GM12864 (cell line): ENCODE measurements at places on chromosomes 13 and 19.

DNA sequence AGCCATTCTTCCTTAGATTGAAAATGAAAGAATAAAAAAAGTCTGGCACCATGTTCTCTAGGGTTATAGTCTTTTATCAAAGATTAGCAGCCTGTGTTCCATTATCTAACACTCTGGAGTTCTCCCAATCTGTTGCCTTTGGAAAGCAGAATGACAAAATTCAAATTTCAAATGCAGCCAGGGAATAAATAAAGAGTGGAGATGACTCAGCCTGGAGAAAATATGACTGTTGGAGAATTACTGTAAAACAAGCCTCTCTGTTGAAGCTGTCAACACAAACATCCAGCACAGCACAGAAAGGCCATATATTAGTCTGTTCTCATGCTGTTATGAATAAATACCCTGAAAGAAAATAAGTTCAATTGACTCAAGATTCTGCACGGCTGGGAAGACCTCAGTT is 650.5 kb upstream of the SLC10A2 start:
- DNase-seq, result no peak

- no peak for DNase-seq
Observed at GRCh38 chr13:91368101-91368500, 20.6 kb downstream of the MIR17HG start.

GRCh38 chr19:3034406-3034655 is 5.3 kb upstream of the TLE2 start:
- no peak for DNase-seq

- DNase-seq, result no peak
Observed at GRCh38 chr19:5193192-5193591, 147.4 kb downstream of the PTPRS start.

GRCh38 chr19:10961073-10961860 is 437 bp downstream of the SMARCA4 start:
- no peak for DNase-seq

- DNase-seq, result no peak
Observed at GRCh38 chr13:76904507-76904906, 18.3 kb upstream of the KCTD12 start.

DNA sequence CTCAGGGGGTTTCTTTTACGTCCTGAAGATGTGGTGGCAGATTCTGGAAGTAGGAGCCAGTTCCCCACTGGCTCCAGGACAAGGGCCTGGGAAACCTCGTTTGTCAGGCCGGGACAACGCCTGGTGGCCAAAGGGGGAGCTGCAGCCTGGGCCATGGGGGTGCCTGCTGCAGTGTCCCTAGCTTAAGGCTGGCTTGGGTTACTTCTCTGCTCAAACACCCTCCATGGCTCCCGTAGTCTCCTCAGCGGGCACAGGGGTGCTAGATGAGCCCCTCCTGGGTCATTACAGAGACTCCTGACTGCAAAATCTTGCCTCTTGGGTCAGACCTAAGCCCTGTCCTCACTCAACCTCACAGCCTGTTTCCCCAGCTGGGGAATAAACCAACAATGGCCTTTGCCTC is 14.7 kb downstream of the CILP2 start:
- DNase-seq, result no peak

GRCh38 chr19:37227996-37228395 is 10.0 kb downstream of the ZNF383 start:
- DNase-seq, result no peak

GRCh38 chr19:8302357-8302691 is 5.8 kb downstream of the CD320 start:
- DNase-seq, result no peak

GRCh38 chr19:41755328-41755913 is at the start of gene CEACAM6:
Gene CEACAM6 (plus strand): TSS chr19:41755530. CDS start chr19:41755639, 109 bp downstream.
- DNase-seq, result no peak

DNA sequence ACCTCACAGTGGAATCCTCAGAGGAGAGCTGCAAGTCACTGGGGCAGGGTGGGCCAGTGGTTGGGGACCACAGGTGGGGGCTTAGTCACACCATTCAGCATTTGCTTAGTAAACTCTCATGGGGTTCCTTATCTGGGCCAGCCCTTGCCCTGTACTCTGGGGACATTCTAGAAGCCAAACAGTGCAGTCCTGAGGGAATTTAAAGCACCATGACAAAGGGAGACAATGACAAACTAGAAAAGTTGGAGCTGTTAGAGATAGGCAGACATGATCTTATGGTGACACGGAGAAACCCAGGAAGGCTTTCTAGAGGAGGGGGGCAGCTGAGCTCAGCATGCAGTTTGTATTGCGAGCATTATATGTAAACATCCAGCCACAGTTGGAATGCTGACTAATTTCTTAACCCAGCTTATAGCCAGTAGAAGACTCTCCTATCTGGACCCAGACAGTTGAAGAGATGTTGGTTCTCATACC is 87.6 kb downstream of the ZNF429 start:
- DNase-seq, result no peak

GRCh38 chr13:36509369-36509768 is 77.1 kb downstream of the CCNA1 start:
- no peak for DNase-seq

GRCh38 chr19:10104130-10104513 is 1.6 kb upstream of the ANGPTL6 start:
- no peak for DNase-seq

GRCh38 chr13:23758798-23759527 is 130.2 kb downstream of the MIPEP start:
- DNase-seq, result no peak
